Activated CD4-positive, alpha-beta T cell treated with anti-CD3 and anti-CD28 coated beads for 36 hours (primary cell): ENCODE measurements at places on chromosomes 12 and 14. TPM values are rescaled to one million over a fixed set of nuclear protein-coding genes. Genes with fewer than 3 reads are reported as not detected.

DNA sequence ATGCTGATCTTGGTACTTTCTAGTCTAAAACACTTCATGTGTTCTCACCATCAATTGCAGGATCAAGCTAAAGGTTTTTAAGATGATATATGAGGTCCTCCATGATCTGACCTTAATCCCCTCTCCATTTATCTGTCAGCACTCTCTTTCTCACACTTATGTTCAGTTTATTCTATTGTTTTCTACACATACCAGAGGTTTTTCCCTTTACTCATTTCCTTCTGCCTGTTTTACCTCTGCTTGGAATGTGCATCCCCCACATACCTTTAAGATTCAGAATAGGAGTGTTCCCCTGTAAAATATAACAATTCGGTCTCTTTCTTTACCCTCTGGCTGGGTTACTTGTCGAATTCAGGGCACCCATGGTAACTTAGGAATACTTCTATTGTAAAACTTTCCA is 219.1 kb upstream of the PKP2 start:
- no peak for DNase-seq

DNA sequence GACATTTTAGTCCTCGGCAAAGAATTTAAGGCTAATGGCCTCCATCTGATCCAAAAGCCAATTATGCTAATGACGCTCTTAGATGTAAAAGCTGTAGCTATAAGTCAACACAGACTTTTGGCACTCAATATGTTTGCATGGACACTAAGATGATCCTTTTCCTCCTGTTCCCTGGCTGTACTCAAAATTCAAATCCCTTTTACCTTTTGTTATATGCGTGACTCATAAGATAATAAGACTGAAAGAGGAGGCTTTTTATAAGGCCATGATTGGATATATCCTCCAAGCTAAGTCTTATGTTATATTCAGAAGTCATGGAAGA is 89.8 kb downstream of the PDZRN4 start:
- no peak for DNase-seq

DNA sequence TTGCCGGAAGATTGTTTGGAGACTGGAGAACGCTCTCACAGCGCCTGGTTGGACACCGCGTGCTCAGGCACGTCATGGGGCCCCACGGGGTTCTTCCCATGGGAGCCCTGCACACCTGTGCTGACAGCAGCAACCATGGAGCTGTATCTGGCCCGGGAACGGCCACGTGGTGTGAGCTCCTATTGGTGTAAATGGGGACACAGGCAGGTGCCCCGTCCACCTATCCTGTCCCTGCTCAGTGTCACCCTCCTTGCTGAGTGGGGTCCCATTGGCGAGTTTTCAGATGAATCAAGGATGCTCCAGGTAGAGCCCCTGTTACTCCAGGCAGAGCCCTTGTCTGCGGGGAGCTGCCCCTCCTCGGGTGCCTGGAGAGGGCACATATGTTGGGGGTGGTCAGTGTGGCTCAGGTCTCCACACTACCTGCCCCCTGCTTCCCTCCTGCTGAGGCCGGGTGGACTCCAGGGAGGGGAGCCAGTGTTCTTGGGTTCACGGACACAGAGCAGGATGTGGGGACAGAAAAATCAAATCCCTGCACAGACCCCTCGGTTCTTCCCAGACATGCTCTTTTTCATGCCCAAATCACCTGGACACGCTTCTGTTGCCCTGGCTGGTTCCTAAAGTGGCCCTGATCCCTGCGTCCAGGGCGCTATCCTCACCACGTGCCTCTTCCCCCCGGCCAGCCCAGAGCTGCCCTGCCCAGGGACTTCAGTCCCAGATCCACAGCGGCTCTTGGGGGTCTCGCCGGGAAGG is 250.1 kb downstream of the ADGRD1 start:
- DNase-seq, result no peak

The KRT72 gene
- total RNA-seq, result 3.2 TPM

GRCh38 chr14:52110441-52111086 is 41.7 kb upstream of the NID2 start:
- DNase-seq, result no peak

The OVCH1 gene
- not detected for total RNA-seq

The TESPA1 gene
- total RNA-seq, result 81.0 TPM

DNA sequence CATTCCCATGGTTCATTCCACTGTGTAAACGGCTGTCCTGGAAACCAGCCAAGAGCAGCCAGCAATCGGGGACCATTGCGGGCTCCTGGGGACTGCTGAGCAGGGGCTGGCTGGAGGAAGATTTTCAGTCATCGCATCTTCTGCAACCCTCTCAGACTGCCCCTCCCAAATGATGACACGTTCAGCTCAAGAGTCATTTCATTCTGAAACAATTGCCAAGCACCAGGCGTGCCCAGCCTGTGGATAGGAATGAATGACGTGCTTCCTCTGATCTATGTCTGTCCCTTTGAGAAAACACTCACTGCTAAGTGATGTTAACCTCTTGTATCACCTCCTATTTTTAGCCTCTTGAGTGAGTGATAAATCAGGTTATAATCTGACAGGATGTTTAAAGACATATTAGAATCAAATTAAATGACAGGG is 62.0 kb downstream of the NDUFA12 start:
- peak; percentile 79 for DNase-seq

DNA sequence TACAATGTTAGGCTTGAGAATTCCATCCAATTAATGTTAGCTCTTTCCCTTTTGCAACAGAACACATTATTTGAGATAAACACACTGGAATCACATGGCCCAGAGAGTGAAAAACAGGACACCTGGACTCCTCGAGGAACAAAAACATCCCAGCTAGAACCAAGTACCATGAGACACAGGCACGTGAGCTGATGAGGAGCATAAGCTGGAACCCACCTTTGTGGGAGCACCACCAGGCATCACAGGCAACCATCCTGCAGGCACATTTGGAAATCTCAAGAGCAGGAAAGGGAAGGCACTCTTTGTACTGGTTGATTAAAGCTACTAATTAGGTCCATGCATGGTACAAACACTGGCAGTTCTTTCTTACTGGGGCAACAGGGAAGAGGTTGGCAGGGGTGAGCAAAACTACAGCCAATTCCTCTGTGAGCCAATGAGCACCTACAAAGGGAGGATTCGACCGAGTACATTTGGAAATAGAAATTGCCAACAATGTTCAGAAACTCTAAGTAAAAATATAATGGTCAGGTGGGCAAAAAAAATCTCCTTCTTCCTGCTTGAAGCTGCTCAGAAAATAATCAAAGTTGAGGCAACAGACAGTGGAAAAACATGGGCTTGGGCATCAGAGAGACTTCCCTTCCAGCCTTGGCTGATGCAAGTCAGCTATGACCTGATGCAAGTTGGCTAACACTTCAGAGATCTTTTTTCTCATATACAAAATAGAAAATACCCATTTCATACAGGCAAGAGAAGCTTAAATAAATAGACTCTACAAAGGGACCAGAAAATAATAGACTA is 216.7 kb downstream of the NUAK1 start:
- DNase-seq, result no peak

The TMEM52B gene
- total RNA-seq, result not detected

DNA sequence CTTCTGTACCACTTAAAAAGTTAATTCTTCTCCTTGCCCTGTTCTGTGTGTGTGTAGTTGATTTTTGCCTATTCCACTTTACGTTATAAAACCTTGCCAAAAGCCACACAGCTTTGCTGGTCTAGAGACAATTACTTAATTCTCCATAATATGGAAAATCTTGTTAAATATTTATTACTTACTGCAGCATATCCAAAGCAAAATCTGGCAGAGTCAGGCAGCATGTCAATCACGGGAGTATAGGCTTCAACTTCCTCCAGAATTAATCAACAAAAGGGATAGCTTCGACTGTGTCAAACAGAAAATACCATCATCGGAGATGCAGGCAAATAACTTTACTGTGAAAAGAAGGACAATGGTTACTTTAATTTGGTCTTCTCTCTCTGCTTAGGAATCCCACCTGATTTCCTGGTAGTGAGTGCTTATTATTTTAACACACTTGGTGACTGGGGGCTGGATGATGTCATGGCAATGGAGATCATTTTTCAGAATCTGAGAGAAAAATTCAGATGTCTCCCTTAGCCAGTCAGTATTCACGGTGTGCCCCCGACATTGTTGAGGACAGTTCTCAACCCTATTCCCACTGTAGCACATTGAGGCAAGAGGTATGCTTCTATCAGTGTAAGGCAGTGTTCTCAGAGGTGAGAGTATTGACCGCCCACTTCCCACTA is 3.7 kb upstream of the MSRB3 start:
- no peak for DNase-seq

The TAS2R30 gene
- 1.4 TPM for total RNA-seq

DNA sequence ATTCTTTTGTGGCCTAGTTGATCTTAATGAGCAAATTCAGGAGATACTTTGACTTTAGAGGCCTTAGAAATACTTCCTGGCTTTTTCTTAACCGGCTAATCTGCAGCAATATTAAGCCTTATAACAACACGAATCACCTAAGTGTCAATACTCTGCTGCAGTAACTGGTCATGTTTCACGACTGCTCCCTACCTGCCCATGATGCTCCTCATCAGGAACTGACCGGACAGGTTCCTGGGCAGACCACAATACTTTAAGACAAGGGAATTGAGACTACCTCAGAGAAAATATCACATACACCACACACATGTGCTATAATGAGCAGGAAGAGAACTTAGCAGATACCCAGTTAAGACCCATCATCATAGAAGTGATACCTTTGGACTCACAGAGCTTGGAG is 211.9 kb upstream of the BMP4 start:
- DNase-seq, result no peak

The SLC38A4 gene
- total RNA-seq, result not detected

The AQP5 gene
- total RNA-seq, result not detected

- DNase-seq, result no peak
These were observed 68.0 kb upstream of the MAX start for GRCh38 chr14:65170318-65170717.

DNA sequence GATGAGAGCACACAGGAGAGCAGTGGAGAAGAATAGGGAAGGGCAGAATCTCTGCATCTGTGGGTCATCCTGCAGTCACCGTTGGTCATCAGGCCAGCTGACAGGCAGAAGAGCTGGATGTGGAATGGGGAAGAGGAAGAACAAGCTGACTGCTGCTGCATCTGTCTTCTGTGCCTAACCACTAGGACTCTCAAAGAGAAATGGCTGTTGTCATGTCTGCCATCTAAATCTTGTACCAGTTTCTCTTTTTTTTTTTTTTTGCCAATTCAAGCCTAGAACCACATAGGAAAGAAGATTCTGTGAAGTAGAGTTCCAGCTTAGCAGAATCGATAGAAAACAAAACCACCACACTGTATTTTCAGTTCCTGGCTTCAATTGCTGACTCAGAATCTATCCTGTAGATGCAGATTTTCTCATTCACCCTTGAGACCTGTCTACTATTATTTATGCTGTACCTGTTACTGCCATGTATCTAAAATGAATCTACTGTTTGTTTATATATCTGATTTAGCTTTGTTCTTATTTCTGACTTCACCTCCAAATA is 421.9 kb upstream of the PRICKLE1 start:
- DNase-seq, result no peak

- DNase-seq, result no peak
These were observed 10.7 kb upstream of the TBC1D30 start for GRCh38 chr12:64813723-64814122.

The FERMT2 gene
- 3.6 TPM for total RNA-seq

DNA sequence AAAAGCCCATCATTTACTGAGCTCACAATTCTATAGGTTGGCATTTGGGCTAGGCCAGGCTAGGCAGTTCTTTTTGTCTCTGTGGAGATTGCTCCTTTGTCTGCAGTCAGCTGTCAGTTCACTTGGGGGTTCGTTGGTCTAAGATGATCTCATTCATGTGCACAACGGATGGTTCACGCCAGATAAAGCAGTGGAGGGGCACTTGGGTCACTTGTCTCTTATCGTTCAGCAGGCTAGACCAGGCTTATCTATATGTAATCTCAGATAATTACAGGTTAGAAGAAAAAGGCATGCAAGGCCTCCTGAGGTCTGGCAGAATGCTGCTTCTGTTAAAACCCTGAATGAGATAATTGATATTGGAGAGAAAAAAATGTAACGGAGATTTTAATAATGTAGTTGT is 119.0 kb upstream of the ATP2B1 start:
- DNase-seq, result no peak

The ACSM4 gene
- not detected for total RNA-seq

DNA sequence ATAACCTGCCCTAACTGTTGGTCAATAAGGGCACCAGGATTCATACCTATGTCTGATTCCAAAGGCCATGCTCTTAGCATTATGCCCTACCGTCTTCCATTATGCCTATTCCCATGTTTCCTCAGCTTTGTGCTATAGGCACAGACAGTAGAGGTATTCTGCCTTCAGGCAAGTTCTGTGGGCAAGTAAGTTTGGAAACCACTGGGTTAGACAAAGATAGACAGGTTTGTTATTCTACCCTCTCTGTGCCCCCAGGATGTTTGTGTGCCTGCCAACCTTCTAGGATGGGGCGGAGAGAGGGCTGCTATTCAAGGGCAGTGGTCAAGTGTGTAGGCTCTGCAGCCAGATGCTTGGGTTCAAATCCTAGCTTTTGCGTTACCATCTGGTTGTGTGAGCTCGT is 4.6 kb downstream of the RAPGEF3 start:
- no peak for DNase-seq

The TMEM120B gene
- total RNA-seq, result 8.8 TPM

The CLEC2A gene
- total RNA-seq, result not detected

DNA sequence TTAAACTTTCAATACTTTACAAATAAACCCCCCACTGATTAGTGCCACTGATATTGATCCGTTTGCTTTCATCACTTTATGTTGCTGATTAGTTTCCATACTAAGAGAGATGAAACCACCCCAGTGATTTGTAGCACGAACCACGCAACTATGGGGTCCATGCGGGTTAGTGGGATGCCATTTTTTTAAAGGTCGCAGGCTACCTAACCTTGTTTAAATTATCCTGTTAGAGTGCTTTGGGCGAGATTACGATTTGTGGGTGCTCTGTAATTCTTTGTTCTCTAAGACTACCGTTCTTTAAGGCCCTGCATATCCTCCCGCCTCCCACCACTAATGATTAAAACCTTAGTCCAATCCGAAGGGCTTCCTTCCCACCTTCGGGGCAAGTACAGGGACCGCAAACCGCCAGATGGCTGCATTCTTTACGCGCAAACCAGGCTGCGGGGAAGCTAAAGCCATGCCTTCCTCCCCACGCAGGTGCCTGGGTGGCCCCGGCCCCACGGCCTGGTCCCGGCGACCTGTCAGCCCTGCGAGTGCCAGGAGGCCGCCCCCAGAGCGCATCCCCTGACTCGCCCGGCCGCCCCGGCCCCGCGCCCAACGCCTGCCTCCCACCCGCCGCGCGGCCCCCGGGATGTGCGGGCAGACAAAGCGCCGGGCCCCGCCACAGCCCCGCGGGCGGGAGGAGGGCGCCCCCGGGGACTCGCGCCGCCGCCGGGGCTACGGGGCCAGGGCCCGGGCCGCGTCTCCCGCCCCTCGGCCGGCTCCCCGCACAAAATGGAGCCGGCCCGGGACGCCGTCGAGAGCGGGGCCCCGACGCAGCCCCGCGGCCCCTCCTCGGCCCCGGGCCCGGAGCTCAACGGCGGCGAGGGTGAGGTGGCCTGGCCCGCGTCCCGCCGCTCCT is 759 bp downstream of the NFYB start:
- peak; percentile 62 for DNase-seq
